Occipital lobe (tissue), 3 donors: ENCODE measurements at places on chromosomes 11 and 22. TPM values are rescaled to one million over a fixed set of nuclear protein-coding genes. Genes with fewer than 3 reads are reported as not detected.

The TOM1 gene
- 7.2 TPM for total RNA-seq

The TNNT3 gene
- 2.0 TPM for total RNA-seq

The SPI1 gene
- 0.78 TPM for total RNA-seq

The SPDYC gene
- total RNA-seq: not detected

The MTA2 gene
- total RNA-seq: 129 TPM
